Stimulated activated CD8-positive, alpha-beta memory T cell treated with anti-CD3 and anti-CD28 coated beads, Interleukin-4, amount 100 ng/mL, for 1 hour (primary cell): ENCODE measurements at places on chromosomes 13 and 19.

DNA sequence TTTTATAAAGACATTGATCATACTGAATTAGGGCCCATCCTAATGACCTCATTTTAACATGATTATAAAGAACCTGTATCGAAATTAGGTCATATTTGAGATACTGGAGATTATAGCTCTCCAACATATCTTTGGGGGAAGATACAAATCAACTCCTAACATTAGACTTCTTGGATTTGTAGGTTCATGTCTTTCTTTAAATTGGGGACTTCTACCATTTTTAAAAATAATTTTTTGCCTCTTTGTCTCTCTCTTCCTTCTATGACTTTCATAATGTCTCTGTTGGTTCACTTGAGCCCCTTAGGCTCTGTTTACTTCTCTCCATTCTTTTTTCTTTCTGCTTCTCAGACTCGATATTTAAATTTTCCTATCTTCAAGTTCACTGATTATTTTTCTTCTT, 57.2 kb downstream of the RNF17 start:
- no peak for DNase-seq

GRCh38 chr13:113731192-113732175, 27.5 kb upstream of the TMEM255B start:
- DNase-seq, result no peak

GRCh38 chr13:113166681-113167080, 8.2 kb downstream of the PROZ start:
- no peak for DNase-seq

DNA sequence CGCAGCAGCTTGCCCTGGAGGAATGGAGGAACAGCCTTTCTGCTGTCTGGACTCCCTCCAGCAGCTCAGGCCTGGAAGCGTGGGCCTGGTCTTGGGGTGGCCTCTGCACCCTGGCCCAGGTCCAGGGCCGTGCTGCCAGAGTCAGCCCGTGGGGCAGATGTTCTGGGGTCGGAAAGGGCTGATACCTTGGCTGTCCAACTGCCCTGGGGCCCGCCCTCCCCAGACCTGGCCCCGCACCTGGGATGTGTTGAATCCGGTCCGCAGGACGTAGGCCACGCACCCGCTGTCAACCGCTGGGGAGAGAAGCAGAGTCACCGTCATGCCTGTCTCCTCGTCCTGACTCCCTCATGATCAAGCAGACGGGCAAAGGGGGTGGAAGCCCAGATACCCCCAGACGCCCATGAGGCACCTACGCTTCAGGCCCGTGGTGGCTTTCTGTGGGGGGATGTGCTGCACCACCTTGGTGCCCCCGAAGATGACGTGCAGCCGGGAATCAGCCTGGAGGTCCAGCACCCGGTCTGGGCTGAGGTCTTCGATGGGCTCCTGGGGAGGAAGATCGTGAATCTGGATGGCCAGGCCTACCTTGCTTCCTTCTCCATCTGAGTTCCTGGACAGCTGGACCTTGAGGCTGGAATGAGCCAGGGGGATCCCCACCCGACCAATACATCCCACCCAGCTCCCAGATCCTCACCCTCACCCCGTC, 7.7 kb downstream of the ATP13A1 start:
- DNase-seq, result no peak

DNA sequence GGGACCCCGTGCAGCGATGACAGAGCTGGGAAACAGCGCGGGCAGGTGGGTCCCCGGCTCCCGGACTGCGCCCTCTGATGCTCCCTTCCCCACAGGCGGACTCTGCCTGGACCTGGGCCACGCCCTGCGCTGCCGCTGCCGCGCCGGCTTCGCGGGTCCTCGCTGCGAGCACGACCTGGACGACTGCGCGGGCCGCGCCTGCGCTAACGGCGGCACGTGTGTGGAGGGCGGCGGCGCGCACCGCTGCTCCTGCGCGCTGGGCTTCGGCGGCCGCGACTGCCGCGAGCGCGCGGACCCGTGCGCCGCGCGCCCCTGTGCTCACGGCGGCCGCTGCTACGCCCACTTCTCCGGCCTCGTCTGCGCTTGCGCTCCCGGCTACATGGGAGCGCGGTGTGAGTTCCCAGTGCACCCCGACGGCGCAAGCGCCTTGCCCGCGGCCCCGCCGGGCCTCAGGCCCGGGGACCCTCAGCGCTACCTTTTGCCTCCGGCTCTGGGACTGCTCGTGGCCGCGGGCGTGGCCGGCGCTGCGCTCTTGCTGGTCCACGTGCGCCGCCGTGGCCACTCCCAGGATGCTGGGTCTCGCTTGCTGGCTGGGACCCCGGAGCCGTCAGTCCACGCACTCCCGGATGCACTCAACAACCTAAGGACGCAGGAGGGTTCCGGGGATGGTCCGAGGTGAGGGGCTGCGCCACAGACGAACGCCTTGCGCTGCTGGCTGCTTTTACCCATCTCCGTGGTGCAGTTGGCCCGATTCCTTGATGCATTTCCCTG, 7.8 kb upstream of the SELENOV start:
- DNase-seq, result no peak

- DNase-seq, result no peak
Measured at GRCh38 chr13:80307401-80307987, 33.4 kb downstream of the SPRY2 start.

DNA sequence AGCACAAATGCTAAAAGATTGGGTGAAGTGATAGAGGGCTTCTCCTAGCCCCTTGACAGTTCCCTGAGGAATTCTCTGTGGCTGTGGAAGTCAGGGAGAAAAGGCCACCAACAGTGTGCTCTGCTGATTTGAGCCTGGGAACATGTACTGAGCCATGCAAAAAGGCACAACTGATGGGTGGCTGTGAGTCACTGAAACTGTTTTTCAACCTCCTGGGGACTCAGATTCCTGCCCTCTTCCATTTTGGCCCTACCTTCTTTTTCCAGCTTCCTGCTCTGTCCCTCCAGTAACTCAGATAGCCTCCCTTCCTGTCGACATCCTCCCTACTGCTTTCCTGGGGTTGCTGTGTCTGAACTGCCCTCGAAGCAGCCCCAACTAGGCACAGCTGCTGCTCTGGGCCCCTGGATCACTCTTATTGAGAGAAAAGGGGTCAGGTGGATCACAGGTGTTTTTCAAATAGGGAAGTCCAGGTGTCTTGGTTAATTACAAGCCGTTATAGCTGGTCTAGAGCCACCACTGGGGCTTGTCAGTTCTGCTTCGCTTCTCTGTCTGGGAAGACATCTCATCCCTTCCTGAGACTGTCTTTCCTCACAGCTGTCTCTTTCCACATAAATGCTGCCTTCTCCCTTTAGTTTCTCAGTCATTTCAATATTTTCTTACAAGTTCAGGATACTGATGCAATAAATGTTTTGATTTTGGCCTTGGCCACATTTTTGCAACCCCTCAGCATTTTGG, 13.7 kb downstream of the FAM124A start:
- no peak for DNase-seq

DNA sequence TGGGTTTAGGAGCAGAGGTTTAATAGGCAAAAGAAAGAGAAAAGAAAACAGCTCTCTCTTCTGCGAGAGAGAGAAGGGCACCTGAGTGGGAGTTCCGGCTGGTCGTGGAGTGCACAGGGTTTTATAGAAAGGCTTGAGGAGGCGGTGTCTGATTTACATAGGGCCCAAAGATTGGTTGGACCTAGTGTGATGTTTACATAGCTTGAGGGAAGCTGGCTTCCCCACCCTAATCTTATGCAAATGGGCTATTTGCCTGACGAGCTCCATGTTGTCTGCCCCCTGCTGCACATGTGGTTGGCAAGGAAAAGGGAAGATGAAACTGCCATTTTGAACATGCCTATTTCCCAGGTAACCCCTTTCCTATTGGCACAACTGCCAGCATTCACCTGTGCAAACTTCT, 21.5 kb upstream of the MEDAG start:
- DNase-seq, result no peak

DNA sequence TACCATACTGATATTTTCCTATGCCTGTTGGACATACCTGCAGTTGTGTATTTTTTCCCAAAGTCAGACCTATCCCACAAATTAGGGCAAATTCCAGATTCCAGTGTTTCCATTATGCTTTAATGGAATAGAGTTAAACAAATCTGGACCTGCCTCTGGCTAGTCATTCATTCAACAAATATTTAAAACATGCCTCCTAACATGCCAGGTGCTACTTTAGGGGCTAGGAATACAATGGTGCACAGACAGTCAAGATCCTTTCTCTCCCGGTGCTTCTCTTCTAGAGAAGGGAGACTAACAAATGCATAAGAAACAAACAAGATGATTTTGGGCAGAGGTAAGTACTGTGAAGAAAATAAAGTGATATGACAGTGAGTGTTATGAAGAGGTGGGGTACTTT, 7.5 kb upstream of the WDFY2 start:
- no peak for DNase-seq

- peak; percentile 43 for DNase-seq
Measured at GRCh38 chr19:17079710-17080439, 4.3 kb downstream of the MYO9B start.

DNA sequence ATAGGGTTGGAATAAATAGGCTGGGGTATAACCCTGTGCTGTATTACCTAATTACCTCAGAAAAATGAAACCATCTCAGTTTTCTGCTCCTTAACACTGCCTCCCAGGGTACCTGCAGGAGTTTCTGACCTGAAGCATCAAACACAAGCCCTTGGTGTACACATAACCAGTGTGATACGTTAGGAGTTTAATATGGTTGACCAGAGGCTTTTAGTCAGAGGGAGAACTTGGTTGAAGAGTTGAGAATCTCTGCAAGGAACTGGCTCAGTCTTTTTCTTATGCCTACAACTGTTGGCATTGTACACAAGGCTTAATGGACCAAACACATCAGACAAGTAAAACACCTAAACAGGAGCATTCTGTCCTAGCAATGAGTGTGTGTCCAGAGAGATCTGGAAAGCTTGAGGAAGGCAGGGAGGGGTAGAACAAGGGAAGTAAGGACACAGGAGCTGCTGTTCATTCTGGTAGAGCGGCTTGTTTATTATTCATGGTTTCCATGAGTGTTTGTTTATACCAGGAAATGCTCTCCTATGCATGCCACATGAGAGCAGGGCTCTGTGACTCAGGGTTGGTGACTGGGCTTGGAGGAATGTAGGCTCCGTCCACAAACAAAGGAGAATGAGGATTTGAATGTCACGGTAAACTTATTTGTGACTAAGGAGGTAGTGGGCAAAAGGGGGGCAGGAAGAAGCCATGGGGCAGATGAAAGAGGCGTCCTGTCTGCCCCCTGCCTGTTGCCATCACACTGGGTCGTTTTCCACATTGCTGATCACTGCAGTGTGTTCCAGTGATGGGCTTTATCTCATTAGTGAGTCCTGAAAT, 11.9 kb upstream of the SPATA13 start:
- DNase-seq, result no peak

- no peak for DNase-seq
Measured at GRCh38 chr13:86731987-86732386, 932.8 kb upstream of the SLITRK6 start.

GRCh38 chr13:97030705-97031452, 36.6 kb upstream of the OXGR1 start:
- DNase-seq, result no peak
